H4 (cell line): ENCODE measurements at places on chromosomes 13 and 19. TPM values are rescaled to one million over a fixed set of nuclear protein-coding genes. Genes with fewer than 3 reads are reported as not detected.
A peak's percentile ranks its signal among the peaks of the same experiment; 100 is the strongest.

FUT3 gene
- total RNA-seq: not detected in 2 replicates

CNFN gene
- 1.0 TPM in 1 of 2 replicates, not detected in the other for total RNA-seq

FPR3 gene
- total RNA-seq: 0.62 and 0.64 TPM in 2 replicates

ONECUT3 gene
- total RNA-seq: not detected in 2 replicates

EXOC3L2 gene
- total RNA-seq: not detected in 2 replicates

KIR2DL1 gene
- not detected in 2 replicates for total RNA-seq

ZNF177 gene
- total RNA-seq: 1.0 and 4.4 TPM in 2 replicates

NDFIP2 gene
- total RNA-seq: 22.8 and 28.4 TPM in 2 replicates

IL11 gene
- total RNA-seq: 1.4 and 1.8 TPM in 2 replicates

CEACAM20 gene
- total RNA-seq: not detected in 2 replicates

LYPD3 gene
- total RNA-seq: 0.17 and 0.29 TPM in 2 replicates

PSG1 gene
- total RNA-seq: not detected in 2 replicates

DNA sequence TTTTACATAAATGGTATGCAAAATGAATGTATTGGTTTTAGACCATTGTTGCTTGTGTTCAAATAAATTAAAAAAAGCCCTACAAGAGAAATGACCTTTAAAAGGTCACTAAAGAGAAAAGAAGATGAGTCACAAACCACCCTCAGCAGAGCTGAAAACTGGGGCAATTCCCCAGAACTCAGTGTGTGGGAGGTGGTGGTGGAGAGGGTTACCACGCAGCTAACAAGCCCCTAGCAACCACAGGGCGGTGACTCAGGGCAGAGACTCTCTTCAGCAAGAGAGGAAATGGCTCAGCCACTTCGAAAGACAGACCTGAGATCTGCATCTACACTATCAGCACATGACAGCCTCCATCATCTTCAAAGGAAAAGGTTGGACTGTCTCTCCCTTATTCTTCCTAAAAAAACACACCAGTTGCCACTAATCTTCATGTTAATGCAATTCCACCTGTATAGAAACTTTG, 29.4 kb upstream of the NDFIP2 start:
- DNase-seq: peak; percentile 36

GRCh38 chr19:45939792-45940514, 25.4 kb upstream of the NANOS2 start:
- no peak for DNase-seq

- peak; percentile 48 for DNase-seq
Observed at GRCh38 chr19:13881692-13882418, 4.9 kb downstream of the NANOS3 start.

- no peak for DNase-seq
Observed at GRCh38 chr13:39855236-39855635, 199.8 kb downstream of the COG6 start.

- no peak for DNase-seq
Observed at GRCh38 chr13:75153834-75154233, 328.1 kb downstream of the TBC1D4 start.
